ENCODE measurements at places on chromosomes 16 and 17.

DNA sequence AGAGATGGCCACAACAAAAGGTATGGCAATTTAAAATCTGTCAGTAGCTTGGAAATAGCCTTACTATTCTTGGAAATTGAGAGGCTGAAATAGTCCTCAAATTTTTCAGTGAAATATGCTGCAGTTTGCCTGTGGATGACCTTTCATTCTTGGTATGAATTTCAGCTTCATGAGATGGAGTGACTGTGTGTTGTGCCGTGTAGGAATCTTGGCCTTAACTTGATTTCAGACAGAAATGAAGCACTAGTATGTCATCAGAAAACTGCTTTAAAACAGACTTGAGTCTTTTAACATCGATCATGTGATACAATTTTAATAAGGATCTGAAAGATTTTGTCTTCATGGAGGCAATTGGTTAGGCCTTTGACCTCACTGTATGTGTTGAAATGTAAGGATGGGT lies 247.2 kb downstream of the CNTNAP4 start:
- DNase-seq = no peak

GRCh38 chr17:64328036-64328858 lies 62.4 kb downstream of the PECAM1 start:
- DNase-seq = no peak

DNA sequence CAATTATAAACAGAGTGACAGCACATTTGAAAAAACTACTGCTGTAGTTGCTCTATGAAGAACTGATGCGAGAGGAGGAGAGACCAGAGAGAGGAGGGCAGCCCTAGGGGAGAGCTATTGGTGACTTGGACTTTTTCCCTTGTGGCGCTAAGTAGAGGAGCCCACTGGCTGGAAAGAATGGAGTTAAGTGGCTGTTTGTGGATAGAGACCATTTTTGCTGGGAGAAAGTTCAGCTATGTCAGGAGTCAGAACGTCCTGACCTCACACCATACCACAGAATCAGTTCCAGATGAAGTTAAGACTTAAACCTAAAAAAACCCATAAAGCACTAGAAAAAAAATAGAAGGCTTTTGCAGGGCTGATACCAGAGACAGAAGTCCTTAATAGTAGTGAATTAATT lies 2.0 kb downstream of the POLR2A start:
- no peak for DNase-seq

GRCh38 chr17:73301369-73301768 lies 10.4 kb downstream of the CDC42EP4 start:
- DNase-seq = no peak

GRCh38 chr17:50239937-50240336 lies 34.3 kb upstream of the TMEM92 start:
- DNase-seq = no peak

All from NCI-H510A (cell line).